ENCODE measurements at places on chromosomes 5 and 9. TPM values are rescaled to one million over a fixed set of nuclear protein-coding genes. Genes with fewer than 3 reads are reported as not detected.

GRCh38 chr5:17260549-17260948 is 43.1 kb downstream of the BASP1 start:
- no peaks in the 10 kb centered on the region for H3K27me3 ChIP-seq
- H3K27ac ChIP-seq, result no peak overlapping the region
- no peak for DNase-seq
- H3K36me3 ChIP-seq, result no peaks in the 10 kb centered on the region

- peak overlapping the region; percentile 81 for H3K27ac ChIP-seq
- peaks cover 6% of the 10 kb centered on the region for H3K4me1 ChIP-seq
- no peak overlapping the region for H3K4me3 ChIP-seq
- no peak for DNase-seq
- no peaks in the 10 kb centered on the region for H3K36me3 ChIP-seq
Measured at GRCh38 chr9:112020680-112021596, 124.3 kb downstream of the UGCG start.

GRCh38 chr9:138075961-138076649 is 198.5 kb downstream of the CACNA1B start:
- H3K36me3 ChIP-seq, result no peaks in the 10 kb centered on the region
- H3K27me3 ChIP-seq, result no peaks in the 10 kb centered on the region
- no peak overlapping the region for H3K4me3 ChIP-seq

GRCh38 chr9:77176106-77176505 is 1.2 kb upstream of the VPS13A start:
- DNase-seq, result no peak
- H3K36me3 ChIP-seq, result no peaks in the 10 kb centered on the region
- H3K4me3 ChIP-seq, result no peak overlapping the region
- H3K27me3 ChIP-seq, result no peaks in the 10 kb centered on the region
- peaks cover 20% of the 10 kb centered on the region for H3K4me1 ChIP-seq

GRCh38 chr5:143979044-143979690 is 167.2 kb downstream of the HMHB1 start:
- no peak overlapping the region for H3K4me3 ChIP-seq
- no peaks in the 10 kb centered on the region for H3K27me3 ChIP-seq
- no peaks in the 10 kb centered on the region for H3K4me1 ChIP-seq
- no peak for DNase-seq

GRCh38 chr5:174736777-174737176 is 12.4 kb downstream of the MSX2 start:
- H3K4me3 ChIP-seq, result no peak overlapping the region
- H3K27me3 ChIP-seq, result peaks cover 13% of the 10 kb centered on the region
- H3K36me3 ChIP-seq, result no peaks in the 10 kb centered on the region

DNA sequence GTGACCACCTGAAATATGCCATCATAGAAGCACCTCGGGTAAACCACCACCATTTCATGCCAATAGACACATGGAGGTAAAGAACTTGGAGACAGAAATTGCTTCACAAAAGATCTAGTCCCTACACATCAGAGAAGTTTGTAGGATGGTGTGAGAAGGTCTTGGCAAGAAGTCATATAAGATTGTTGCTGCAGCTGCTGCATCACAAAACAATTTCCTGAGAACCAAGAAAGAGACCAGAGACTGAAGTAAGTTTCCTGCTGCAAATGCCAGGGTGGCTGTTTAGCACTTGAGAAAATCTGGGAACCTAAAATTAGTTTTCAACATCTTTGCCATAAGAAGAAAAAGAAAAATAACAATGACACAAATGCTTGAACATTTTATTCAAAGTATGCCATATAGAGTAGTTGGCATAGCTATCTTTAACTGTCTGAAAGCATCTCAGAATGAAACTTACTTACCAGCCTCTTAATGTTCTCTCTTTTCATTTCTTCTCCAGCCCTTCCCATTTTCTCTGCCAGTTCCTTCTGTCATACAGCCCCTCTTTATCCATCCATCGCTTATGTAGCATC is 114.3 kb downstream of the KCTD16 start:
- no peak overlapping the region for H3K27ac ChIP-seq
- no peaks in the 10 kb centered on the region for H3K4me1 ChIP-seq
- H3K36me3 ChIP-seq, result no peaks in the 10 kb centered on the region
- H3K4me3 ChIP-seq, result no peak overlapping the region

DNA sequence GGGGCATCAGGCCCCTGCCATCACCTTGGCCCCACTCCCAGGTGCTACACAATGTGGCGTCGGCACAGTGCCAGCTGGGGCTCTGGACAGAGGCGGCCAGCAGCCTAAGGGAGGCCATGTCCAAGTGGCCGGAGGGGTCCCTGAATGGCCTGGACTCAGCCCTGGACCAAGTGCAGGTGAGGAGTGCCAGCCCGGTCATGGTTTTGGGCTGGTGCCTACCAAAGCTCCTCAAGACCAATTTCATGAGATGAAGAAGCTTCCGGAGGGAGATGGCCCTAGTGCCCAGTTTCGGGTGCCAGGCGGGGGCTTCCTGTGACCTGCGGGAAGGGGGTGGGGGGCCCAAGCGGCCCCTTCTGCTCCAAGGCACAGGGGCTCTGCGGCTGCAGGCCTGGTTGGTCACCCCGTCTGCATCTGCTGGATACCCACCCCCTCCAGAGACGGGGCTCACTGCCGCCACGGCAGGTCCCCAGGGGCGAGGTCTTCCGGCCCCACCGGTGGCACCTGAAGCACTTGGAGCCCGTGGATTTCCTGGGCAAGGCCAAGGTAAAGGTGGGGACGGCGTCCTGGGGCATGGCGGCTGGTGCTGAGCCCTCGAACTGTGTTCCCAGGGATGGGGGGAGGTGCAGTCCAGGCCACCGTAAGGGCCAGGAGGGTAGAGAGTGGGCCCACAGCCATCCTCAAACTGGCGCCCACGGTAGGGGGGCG is 5.8 kb downstream of the NOXA1 start:
- peaks cover 2% of the 10 kb centered on the region for H3K4me1 ChIP-seq
- no peak for DNase-seq
- no peak overlapping the region for H3K27ac ChIP-seq
- no peak overlapping the region for H3K4me3 ChIP-seq
- H3K36me3 ChIP-seq, result no peaks in the 10 kb centered on the region

GRCh38 chr9:76901801-76902200 is 4.1 kb downstream of the PRUNE2 start:
- peaks cover 3% of the 10 kb centered on the region for H3K4me1 ChIP-seq
- no peaks in the 10 kb centered on the region for H3K36me3 ChIP-seq
- H3K27ac ChIP-seq, result no peak overlapping the region
- DNase-seq, result no peak
- H3K27me3 ChIP-seq, result peaks cover 2% of the 10 kb centered on the region

DNA sequence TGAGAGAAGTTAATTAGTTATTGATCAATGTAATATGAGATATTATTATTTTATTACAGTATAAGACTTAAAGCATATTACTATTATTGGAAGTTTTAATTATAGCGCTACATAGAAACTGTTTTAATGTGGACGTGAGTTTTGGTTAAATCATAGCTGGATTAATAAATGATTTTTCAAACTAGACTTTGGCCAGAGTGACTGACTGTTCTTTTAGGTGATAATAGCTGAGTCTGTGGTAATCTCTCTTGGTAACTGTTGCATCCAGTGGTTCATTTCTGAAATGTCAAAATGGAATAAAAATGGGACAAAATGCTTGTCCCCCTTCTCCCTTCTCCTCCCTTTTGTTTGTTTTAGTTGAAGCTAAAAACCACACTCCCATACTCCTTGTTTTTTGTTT is 28.1 kb downstream of the ANKHD1 start:
- H3K27me3 ChIP-seq, result no peaks in the 10 kb centered on the region
- no peak overlapping the region for H3K4me3 ChIP-seq
- H3K27ac ChIP-seq, result no peak overlapping the region
- no peak for DNase-seq

DNA sequence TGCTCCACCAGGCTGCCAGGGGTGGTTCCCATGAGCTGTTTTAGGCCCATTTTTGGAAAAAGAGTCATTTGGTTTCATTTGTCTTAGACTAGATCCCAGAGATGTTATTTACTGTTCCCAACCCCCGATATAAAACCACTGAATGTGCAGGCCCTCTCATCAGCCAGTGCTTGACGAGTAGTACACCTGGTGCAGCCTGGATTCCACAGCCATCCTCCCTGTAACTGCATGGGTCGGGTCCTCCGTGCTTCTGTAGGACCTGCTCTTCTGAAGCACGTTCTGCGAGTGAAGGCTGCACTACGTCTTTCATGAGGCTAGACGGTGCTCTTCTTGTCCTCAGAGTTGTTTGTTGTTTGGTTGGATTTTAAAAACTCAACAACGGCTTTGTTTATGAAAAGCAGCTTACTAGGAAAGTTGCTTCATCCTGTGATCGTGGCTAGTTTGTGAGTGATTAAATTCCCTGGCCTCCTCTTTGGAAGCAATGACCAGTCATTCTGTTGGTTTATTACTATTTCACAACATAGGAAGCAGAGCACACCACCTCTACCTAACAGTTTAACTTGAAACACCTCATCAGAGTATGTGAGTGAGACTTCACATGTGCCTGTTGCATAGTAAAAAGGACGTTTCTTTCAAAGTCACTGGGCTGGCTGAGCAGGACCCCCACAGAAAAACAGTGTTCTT is 135.2 kb downstream of the AOPEP start:
- no peaks in the 10 kb centered on the region for H3K36me3 ChIP-seq
- peak overlapping the region; percentile 88 for H3K27ac ChIP-seq
- H3K27me3 ChIP-seq, result no peaks in the 10 kb centered on the region
- H3K4me3 ChIP-seq, result no peak overlapping the region
- DNase-seq, result no peak

DNA sequence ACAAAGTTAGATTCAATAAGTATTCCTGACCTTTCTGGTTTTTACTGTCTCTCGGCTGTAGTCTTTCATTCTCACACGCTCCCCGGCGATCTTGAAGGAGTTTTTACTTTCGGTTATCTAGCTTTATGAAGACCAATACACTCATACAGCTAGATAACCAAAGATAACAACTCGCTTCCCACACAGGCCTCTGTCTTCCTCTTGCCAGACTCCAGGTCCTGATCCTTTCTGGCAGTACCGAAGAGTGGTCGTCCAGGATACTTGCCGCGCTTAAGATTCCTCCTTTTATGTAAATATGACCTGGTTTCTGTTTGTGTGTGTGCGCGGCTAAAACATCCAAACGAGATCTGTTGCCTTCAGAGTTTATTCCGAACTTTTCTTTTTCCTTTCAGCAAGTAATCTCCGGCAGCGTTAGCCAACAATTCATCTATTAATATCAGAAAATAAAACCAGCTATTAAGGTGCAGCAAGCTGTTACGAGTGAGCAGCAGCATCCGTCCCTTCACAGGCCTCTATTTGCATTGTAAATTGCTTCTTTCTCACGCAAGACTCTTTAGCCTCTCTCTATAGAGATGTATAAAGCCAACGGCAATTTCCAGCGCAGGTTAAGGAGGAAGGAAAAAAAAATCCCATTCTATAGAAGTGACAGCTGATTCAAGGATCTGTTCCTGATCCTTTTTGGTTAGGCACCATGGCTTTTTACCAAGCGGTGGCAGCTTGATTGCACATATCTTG is 216.1 kb downstream of the MEF2C start:
- no peak overlapping the region for H3K27ac ChIP-seq
- H3K4me1 ChIP-seq, result peaks cover 3% of the 10 kb centered on the region
- H3K4me3 ChIP-seq, result peak overlapping the region; percentile 53
- H3K36me3 ChIP-seq, result no peaks in the 10 kb centered on the region
- H3K27me3 ChIP-seq, result peaks cover 8% of the 10 kb centered on the region
- no peak for DNase-seq

- no peaks in the 10 kb centered on the region for H3K36me3 ChIP-seq
- H3K27me3 ChIP-seq, result no peaks in the 10 kb centered on the region
- no peaks in the 10 kb centered on the region for H3K4me1 ChIP-seq
- H3K4me3 ChIP-seq, result no peak overlapping the region
Measured at GRCh38 chr5:41349846-41350245, 136.5 kb upstream of the C6 start.

The ZFP2 gene
- 0.50 TPM for total RNA-seq

The GFI1B gene
- 53.6 TPM for total RNA-seq

The MYOZ3 gene
- total RNA-seq, result 0.09 TPM

The FAM221B gene
- not detected for total RNA-seq

The TICAM2 gene
- total RNA-seq, result 1.3 TPM
